Activated CD8-positive, alpha-beta T cell treated with anti-CD3 and anti-CD28 coated beads, Interleukin-2, amount 10 ng/mL, durations not matched to agents 7 days and 5 days (primary cell): ENCODE measurements at places on chromosomes 12 and 14. TPM values are rescaled to one million over a fixed set of nuclear protein-coding genes. Genes with fewer than 3 reads are reported as not detected.

GRCh38 chr12:11941606-11942337, 129.0 kb upstream of the BCL2L14 start:
- no peak for DNase-seq

GRCh38 chr12:694734-695503, 31.7 kb upstream of the NINJ2 start:
- DNase-seq = no peak

The CIT gene
- total RNA-seq = 111 TPM

- no peak for DNase-seq
Measured at GRCh38 chr12:26658991-26659390, 174.0 kb downstream of the ITPR2 start.
